ENCODE measurements at places on chromosomes 6 and 20.

DNA sequence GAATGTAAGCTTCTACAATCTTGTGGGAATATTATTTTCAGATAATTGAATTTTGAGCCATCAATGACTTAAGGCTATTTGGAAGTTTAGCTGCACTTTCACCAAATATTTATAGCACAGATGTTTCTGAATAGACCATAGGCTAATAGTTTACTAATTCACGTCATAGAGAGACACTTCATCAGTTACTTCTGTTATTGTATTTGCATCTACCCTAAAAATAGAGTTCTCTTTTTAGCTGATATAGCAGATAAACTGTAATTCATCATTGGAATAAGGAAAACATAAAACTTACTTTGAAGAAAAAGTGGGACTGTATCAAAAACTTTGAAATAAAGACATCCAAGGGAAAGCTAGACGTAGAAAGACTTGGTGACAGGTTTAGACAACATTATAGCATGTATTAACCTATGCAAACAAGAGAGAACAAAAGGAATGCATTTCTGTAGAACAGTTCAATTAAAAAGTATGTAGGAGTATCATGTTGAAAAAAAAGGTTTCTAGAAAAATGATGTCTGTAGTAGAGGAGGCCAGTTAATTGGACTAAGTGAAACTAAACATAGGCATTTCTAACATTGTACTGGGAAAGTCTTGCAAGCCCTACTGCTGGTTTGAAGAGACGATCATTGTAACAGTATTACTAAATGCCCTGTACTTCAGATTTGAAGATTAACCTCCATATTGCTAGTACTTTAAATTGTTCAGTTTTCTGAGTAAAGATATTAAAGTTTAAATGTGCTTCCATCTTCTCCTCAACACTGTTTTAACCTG, 123.3 kb downstream of the ZFAND3 start:
- DNase-seq = no peak

DNA sequence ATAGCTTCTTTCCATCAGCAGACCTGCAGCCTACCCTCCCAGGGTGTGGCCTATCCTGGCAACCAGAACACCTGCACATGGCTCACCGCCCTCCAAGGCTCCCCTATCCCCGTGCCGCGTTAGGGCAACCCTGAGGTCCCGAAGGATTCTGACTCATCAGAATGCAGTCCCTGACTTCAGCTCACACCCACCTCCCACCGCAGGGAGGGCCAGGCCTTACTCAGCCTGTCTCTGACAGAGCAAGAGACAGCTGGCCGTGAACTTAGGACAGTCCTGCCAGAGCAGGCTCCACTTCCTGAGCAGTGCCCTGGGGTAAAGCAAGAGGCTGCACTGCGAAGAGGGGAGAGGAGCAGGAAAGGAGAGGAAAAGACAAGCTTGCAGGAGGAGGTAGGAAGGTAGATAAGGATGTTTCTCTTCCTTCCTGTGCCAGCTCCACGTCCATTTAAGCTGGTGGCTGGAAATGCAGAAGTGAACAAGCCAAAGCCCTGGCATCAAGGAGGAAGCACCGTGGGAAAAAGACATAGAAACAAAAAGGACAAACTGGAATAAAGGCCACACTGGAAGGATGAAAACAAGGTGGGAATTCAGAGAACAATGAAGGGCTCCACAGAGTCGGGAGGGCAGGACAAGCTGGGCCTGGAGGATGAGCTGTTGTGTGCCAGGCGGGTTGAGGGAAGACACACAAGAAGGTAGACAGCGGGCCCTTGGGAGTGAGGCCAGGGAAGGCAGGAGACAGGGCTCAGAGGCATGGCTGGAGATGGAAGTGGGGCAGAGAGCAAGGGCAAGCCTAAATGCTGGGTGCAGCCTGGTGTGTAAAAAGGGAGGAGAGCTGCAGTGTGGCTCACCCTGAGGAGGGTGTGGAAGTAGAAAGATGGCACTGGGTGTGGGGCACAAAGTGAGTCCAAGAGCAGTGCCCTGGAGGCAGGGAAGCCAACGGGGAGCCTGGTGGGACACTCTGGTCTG, 102.7 kb downstream of the SLC23A2 start:
- no peak for DNase-seq

- DNase-seq = no peak
Observed at GRCh38 chr6:99810942-99811620, 182.9 kb downstream of the MCHR2 start.

GRCh38 chr6:6604566-6604965, 16.0 kb downstream of the LY86 start:
- no peak for DNase-seq

GRCh38 chr20:14830466-14830865, 493.1 kb upstream of the FLRT3 start:
- no peak for DNase-seq

GRCh38 chr20:24955045-24955444, 6.0 kb downstream of the CST7 start:
- DNase-seq = no peak

- peak; percentile 27 for DNase-seq
Observed at GRCh38 chr6:29943053-29943966, 978 bp downstream of the HLA-A start.

DNA sequence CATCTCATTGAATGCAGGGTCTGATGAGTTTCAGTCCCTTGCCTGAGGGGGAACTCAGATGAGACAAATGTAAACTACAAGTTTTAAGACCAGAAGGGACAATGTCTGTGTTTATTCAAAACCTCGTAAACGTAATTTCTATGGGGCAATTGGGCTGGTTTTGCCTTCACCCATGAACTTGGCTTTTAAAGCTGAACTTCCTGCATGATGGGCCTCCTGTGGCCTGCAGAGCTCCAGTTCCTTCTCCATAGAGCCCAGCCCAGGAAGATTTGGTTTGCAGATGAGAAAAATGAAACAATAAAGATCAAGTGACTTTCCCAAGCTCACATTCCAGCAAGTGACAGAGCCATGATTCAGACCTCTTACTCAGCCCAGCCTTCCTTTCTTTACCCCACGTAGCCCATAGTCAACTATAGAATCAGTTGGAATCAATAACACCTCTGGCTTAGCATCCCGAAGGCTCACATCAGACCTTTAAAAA, 612.3 kb downstream of the UTRN start:
- no peak for DNase-seq

GRCh38 chr6:149723771-149724417, 6.0 kb upstream of the LATS1 start:
- no peak for DNase-seq

GRCh38 chr20:11170565-11170964, 496.8 kb upstream of the JAG1 start:
- no peak for DNase-seq

- no peak for DNase-seq
Observed at GRCh38 chr20:24296477-24297261, 172.8 kb upstream of the SYNDIG1 start.

DNA sequence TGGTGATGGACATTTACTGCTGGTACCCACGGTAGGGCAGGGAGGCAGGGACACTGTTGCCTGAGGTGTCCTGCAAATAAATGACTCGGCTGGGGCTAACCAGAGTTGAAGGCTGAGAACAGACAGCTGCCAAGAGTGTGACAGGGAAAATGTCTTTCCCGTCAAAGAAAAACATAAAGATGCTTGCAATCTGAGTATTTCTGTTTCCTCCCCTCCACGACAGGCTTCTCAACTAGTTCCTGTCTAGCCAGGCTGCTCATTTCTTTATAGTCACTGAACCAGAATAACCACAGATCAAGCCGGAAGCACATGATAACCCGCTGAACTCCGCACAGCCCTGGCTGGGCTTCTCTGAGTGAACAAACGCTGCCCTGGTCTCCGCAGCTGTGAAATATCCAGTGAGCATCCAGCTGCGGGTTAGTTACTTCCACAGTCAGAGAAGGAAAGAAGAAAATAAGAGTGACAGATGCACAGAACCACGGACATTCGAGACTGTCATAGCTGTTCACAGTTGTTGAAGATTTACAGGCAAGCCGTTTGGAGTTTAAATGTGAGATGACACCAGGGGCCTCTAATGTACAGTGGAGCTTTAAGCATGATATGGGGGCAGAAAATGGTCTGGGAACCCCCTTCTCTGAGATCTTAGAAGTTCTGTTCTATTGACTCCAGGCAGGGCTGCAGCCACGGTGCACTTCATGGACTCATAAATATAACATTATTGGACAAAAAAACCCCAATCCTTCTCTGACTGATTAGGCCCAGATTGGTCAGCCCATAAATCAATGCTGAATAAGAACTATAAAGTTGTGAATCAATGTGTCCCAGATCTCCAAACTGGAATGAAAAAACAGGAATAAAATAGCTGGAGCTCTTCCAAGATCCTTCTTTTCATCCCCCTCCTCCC, 299.9 kb upstream of the SUPT3H start:
- peak; percentile 19 for DNase-seq

DNA sequence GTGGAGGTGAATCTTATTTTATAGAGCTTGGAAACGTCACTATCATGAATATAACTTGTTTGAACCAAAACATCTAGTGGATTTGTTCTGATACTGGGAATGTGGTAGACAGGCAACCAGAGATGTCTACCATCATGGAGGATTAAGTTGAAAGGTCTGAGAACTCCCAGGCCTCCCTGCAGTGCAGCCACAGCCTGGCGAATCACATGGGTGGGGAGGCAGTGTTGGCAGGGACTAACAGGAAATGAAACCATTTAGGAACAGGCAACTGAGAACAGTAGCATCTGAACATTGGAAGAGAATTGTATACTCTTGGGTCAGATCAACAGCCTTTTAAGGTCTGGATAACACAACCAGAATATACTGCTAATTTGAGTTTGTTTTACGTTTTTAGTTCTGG, 22.3 kb upstream of the CEP162 start:
- no peak for DNase-seq

- DNase-seq = no peak
Observed at GRCh38 chr6:75419416-75419815, 74.2 kb downstream of the FILIP1 start.

DNA sequence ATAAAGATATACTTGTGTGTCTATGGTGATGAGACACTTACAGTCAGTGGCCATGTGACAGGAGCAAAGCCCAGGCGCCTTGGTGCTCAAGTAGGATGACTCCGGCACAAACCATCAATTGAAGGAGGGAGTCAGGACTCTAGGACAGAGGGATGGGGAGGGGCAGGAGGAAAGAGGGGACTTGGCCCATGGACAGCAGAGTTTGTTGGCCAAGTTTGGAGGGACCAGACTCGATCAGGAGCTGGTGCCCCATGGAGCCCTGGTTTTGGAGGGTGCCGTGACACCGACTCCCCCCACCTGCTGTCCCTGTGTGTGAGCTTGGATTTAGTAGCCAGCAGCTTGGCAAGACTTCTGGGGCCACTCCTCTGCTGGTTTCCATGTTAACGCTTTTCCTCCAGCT, 66.1 kb downstream of the ADNP start:
- no peak for DNase-seq

GRCh38 chr6:112690497-112691202, 343.5 kb downstream of the RFPL4B start:
- DNase-seq = no peak

GRCh38 chr6:45921691-45922281, 93.9 kb downstream of the CLIC5 start:
- DNase-seq = no peak

- no peak for DNase-seq
Observed at GRCh38 chr6:89324304-89324703, 9.2 kb upstream of the GABRR2 start.

Measured in effector memory CD4-positive, alpha-beta T cell (primary cell).